GM12878 (cell line): ENCODE measurements at places on chromosomes 11 and 22. TPM values are rescaled to one million over a fixed set of nuclear protein-coding genes. Genes with fewer than 3 reads are reported as not detected.

Gene UBQLNL
- polyA plus RNA-seq: 0.10 and 0.13 TPM in 2 replicates

Gene SAA1
- polyA plus RNA-seq: 0.36 TPM in 1 of 2 replicates, not detected in the other

Gene PKDREJ
- not detected in 2 replicates for polyA plus RNA-seq

Gene GRAP2
- polyA plus RNA-seq: 59.0 and 60.7 TPM in 2 replicates

Gene PRR33
- 0.65 and 1.0 TPM in 2 replicates for polyA plus RNA-seq

Gene KCNJ4
- not detected in 2 replicates for polyA plus RNA-seq

Gene TCN1
- not detected in 2 replicates for polyA plus RNA-seq
